ENCODE measurements at places on chromosomes 4 and X.

DNA sequence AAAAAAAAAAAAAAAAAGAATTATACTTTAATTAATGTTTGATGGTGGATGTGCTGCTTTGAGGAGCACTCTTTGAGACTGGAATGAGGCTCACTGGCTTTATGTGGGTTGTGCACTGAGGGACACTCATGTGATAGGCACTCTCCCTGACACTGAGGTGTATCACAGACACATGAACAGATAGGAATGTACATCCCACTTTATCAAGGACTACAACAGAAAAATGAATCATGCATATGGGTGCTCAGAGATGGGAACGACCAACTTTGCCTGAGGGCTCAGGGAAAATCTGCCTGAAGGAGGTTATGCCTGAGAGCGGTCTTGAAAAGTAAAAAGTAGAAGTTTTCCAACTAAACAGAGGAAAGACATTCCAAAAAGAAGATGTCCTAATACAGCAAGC is 97.7 kb upstream of the RBPJ start:
- DNase-seq, result no peak

GRCh38 chr4:81152839-81153713 is 61.9 kb downstream of the PRKG2 start:
- no peak for DNase-seq

DNA sequence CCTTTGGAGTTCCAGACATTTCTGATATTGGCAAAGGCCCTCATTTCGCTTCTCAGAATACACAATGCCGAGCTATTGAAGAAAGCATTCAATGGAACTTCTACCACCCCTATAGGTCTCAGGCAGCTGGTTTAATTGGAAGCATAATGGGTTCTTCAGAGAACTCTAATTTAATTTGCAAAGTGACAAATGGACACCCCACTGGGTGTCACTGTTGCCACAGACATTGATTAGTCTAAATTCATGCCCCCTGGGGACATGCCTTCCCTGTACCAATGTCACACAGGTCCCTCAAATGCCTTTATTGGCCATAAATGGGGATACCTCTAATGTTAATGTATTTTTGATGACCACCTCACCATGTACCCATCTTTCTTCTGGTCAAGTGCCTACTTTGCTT is 22.9 kb upstream of the TMEM255A start:
- no peak for DNase-seq

- no peak for DNase-seq
Observed at GRCh38 chr4:47442980-47443379, 20.5 kb downstream of the COMMD8 start.

- no peak for DNase-seq
Observed at GRCh38 chr4:118270492-118270891, 82.3 kb downstream of the PRSS12 start.

GRCh38 chr4:123589301-123589700 is 192.7 kb downstream of the SPRY1 start:
- DNase-seq, result no peak

DNA sequence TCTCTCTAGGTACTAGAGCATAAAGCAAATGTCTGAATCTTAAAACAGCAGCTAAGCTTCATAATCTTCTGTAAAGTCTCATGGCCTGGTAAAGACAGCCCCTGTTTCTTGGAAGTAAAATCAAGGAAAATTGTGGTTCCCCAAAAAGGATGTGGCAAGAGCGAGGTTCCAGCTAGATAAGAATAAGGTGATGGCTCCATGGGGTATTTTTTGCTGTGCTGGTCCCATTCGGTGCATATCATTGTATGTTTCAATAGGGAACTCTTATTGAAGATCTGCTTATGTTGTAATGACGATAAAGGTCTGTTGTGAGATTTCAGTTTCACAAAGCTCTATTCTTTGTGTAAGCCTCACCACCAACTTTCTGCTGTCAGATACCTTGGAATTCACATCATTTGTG is 316.9 kb upstream of the NOCT start:
- DNase-seq, result no peak

GRCh38 chr4:17781300-17782287 is at the start of gene FAM184B:
TSS of gene FAM184B (minus strand) at chr4:17781621. CDS start at chr4:17781299, 322 bp downstream.
- DNase-seq, result no peak

DNA sequence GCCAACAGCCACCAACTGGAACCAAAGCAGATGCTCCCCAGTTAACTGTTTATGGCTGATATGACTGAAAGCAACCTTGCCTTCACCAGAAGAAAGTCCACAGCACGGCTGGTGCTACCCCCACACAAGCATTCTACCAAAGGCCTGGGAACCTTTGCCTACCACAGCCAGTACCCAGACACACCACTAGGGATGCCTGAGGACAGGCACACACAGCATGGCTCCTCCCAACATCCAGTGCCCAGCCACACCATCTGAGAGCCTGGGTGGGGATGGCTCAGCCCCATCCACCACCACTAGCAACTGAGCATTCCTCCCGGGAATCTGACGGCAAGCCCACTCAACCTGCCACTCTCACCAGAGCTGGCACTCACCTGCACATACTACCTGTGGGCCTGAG is 178.6 kb downstream of the SLC7A11 start:
- no peak for DNase-seq

- DNase-seq, result no peak
Observed at GRCh38 chr4:54076673-54077072, 12.3 kb upstream of the CHIC2 start.

DNA sequence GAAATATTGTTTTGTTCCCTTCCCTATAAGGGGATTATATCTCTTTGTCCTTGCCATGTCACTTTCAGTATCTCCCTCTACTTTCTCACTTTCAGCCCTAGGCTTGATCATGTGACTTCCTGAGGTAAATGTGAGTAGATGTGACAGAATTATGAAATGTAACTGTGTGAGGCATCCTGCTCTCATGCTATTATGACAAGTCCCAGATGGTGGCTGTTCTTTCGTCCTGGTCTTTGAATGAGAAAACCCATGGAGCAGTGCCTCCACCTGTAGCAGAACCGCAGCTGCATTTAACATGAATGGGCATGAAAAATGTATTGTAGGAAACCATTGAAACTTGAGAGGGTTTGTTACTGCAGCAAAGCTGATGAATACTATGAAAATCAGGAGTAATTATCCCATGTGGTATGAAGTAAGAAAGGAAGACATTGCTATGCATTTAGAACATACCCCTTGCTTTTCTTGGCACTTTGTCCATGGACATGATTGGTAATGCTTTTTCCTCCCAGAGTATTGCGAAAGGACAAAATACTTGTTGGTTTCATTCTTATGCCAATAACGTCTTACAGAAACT is 202.2 kb upstream of the GPRIN3 start:
- DNase-seq, result no peak

DNA sequence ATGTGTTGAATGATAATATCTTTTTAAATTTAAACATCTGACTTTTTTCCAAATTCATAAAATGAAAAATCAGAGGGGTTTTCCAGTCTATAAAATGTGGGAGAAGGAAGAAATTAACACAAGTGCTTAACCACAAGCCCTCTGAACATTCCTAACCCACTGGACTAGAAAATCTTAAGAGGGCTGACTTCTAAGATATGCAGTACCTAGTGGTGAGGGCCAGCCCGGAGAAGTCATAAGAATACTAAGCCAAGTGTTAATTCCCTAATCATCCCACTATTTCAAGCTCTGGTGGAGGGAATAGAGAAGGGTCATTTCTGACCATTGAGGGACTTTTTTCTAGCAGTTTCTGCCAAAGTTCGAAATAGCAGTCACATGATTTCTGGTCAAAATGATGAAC is 86.9 kb upstream of the NEIL3 start:
- DNase-seq, result no peak

- no peak for DNase-seq
Observed at GRCh38 chr4:25129917-25130316, 30.3 kb downstream of the SEPSECS start.

GRCh38 chr4:60744767-60745166 is 455.4 kb upstream of the ADGRL3 start:
- DNase-seq, result no peak

DNA sequence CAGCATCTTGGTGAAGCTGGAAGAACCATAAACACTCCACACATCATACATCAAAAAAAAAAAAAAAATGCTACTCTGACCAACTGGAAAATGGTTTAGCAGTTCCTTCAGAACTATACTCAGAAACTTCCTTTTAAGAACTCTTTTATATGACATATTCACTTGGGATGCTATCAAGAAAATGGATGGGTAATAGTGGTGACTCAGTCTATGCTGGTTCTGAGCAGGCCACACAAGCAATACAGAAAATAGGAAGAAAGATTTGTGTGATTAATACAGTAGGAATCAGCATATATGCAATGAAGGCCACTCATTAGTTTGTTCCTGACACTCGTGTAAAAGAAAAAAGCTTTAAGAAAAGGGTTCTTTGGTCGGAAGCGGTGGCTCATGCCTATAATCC is 123.5 kb upstream of the FAT4 start:
- no peak for DNase-seq

- no peak for DNase-seq
Observed at GRCh38 chrX:38560776-38561125, 591 bp upstream of the TSPAN7 start.
